Large intestine (tissue), 12 donors: ENCODE measurements at places on chromosomes 3 and 15. TPM values are rescaled to one million over a fixed set of nuclear protein-coding genes. Genes with fewer than 3 reads are reported as not detected.
A peak's percentile ranks its signal among the peaks of the same experiment; 100 is the strongest.

Gene CPNE4
- 2.9 TPM for polyA plus RNA-seq

Gene NR1I2
- 89.1 TPM for polyA plus RNA-seq

Gene SKIC8
- polyA plus RNA-seq: 65.9 TPM

Gene ZKSCAN7
- 8.4 TPM for polyA plus RNA-seq

Gene ST3GAL6
- polyA plus RNA-seq: 7.7 TPM

Gene CCR3
- polyA plus RNA-seq: 0.15 TPM

Gene ISLR
- 24.8 TPM for polyA plus RNA-seq

Gene ABI3BP
- 75.9 TPM for polyA plus RNA-seq

Gene HYAL1
- 2.1 TPM for polyA plus RNA-seq

DNA sequence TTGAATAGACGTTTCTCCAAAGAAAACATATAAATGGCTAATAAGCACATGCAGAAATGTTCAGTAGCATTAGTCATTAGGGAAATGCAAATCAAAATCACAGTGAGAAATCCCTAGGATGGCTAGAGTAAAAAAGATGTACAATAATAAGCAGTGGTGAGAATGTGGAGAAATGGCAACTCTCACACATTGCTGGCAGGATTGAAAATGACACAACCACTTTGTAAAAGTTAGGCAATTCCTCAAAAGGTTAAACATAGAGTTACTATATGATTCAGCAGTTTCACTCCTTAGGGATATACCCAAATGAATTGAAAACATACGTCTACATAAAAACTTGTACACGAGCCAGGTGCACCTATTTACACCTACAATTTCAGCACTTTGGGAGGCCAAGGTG lies 108.7 kb downstream of the ITPR1 start:
- no peak for DNase-seq

GRCh38 chr15:29864501-29864900 lies 42.2 kb upstream of the TJP1 start:
- DNase-seq: no peak

DNA sequence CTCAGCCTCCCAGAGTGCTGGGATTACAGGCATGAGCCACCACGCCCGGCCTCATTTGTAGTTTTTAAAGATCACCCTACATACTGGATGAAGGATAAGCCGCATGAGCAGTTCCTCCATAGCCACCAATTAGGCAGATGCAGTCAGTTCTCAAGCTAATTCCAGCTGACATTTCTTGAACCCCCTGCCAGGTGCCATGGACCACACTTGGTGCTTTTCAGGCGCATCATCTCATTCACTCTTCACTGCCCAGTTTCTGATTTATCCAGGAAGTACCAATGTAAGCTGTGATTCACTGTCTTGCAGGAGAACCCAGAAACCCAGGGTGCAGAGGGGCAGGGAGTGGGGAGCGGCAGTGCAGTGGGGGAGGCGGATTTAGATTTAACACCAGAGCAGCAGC lies 56.5 kb upstream of the RASA2 start:
- DNase-seq: no peak

GRCh38 chr15:57442335-57442734 lies 66.0 kb downstream of the CGNL1 start:
- no peak for DNase-seq

DNA sequence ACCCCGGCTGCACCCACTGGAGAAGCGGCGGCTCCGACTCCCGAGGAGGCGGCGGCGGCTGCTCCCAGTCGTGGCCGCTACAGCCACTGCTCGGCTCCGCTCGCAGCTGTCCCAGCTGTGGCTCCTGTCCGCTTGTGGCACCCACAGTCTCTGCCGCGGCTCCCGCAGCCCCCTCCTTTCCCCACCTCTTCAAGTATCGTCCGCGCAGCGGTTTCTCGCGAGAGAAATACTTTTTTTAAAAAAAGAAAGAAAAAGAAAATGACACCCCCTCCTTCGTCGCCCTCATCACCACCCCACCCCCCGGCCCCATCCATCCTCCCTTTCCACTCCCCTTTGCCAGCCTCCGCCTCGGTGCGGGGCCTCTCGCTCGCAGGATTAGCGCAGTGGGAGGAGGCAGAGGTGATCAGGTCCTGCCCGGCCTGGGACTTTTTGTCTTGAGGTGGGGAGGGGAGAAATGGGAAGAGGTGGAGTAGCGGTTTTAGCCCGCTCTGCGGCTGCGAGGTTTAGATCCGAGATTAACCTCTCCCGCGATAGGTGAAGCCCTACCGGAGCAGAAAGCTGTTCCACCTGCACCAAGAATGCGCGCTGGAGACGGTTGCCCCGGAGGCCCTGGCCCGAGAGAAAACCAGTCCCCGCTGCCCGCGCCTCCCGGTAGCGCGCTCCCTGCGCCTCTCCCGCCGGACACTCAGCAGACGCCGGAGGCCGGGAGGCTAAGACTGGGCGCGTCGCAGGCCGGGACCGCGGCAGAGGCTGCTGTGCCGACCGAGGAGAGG lies at the start of gene FBN1:
TSS of gene FBN1 (minus strand) at position 152 of the 773 bp plus-strand sequence. CDS start 940 bp downstream, outside the sequence.
- peak; percentile 66 for DNase-seq

DNA sequence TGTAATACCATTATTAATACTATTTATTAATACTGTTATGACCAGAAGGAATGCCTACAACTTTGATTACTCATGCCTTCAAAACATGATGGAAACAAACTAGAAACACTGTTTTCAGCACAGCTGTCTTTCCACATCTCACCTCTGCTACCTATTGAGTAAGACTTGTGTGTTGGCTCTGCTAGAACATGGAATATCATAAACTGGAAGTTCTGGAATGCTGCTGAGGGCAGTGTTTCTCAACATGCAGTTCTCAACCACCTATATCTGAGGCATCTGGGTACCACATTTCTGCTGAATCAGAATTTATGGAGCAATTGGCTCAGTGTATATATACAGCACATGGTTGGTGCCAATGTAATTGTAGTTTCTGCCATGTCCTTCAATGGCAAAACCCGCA lies 392.1 kb downstream of the TUSC7 start:
- DNase-seq: peak; percentile 20

DNA sequence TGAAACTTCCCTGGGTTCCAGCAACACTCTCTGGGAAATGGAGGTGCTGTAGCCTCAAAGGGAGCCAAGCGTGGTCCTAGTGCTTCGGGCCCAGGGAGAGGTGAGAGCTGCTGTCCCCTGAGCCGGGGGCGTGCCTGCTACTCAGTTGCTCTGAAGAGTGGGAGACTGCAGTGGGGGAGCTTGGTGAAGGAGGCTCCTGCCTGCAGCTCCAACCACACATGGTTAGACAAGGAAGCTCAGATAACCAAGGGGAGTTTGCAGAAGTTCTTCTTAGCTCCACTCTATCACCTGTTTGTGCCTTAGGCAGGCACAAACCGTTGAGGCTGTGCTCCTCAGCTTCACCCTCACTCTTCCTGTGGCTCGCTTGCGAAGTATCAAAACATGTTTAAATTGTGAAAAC lies 53.6 kb upstream of the TRPM1 start:
- no peak for DNase-seq

GRCh38 chr3:126036056-126036549 lies 47.8 kb downstream of the SLC41A3 start:
- DNase-seq: no peak

GRCh38 chr3:155404486-155404885 lies 111.0 kb upstream of the STRIT1 start:
- peak; percentile 21 for DNase-seq

DNA sequence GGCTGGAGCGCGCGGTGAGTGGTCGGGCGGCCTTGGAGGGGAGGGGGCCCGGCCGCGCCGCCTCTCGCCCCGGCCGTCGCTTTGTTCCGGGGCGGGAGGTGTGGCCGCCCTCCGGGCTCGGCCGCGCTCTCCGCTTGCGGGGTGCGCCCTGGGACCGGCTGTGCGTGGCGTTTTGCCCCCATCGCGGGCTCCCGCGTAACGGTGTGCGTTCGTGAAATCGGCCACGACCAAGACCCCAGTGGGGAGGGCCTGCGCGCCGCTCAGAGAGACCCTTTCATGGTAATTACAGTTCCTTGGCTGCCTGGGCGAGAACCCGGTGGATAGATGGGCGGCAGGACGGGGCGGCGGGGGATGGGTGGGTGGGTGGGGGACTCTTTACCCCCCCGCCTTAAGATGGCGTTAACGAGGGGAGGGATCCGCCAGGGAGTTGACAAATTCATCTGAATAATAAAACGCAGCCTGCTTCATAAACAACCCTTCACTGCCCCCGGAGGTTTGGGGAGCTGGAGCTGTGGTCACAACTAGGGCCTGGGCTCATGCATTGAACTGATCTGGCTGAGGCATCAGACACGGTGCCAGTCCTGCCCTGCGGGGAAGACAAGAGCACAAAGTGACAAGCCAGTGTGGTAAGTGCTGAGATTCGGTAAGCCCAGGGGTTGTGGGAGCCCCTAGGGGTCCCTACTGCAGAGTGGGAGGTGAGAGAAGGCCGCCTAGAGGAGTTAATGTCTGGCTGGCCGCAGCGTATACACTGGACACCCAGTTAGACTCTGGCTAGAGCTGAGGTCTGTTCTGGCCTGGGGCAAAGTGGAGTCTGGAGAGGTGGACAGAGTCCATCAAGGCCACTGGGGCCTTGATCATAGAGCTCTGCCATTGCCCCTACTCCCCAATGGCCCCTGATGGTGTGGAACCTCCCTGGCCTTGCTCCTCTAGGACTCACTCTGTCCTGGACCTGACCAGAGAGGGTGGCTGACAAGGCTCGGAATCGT lies 668 bp downstream of the MRAS start:
- no peak for DNase-seq

GRCh38 chr15:91183596-91183995 lies 83.5 kb downstream of the SV2B start:
- DNase-seq: no peak

- DNase-seq: no peak
These were observed 99.9 kb downstream of the CD200R1L start for GRCh38 chr3:112746675-112747280.

GRCh38 chr3:37287776-37288175 lies 113.4 kb upstream of the LRRFIP2 start:
- no peak for DNase-seq

GRCh38 chr15:56939257-56939656 lies 20.8 kb downstream of the TCF12 start:
- DNase-seq: no peak

- peak; percentile 79 for DNase-seq
These were observed at the start of gene ALDH1L1 for GRCh38 chr3:126180477-126181397. ALDH1L1 (minus strand) TSS chr3:126180586; CDS start chr3:126160979, 19,607 bp downstream.

DNA sequence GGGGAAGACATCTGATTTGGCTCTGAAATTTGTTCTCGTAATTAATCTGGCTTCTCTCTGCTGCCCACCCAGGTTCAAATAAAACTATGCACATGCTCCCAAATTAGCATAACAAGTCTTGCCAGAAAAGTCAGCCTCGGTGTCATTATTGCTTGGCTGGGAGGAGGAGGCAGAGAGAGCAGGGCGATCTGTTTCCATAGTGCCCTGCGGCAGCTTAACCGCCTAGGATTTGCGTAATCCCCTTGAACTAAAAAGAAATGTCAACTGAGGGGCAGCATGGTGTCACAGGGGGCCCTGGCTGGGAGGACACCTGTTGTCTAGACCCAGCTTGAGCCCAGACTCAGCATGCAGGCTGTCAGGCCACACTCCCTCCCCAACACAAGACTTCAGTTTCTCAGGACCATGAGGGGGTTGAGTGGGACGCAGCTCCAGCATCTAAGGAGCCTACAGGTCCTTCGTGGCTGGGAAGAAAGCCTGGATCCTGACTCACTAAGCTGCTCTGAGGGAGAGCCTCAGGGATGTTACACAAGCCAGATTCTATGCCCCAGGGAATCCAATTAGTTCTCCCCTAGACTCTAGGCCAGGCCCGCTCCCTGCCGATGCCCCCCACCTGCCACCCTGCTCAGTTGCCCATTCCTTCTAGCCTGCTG lies 17.3 kb downstream of the MRPS11 start:
- no peak for DNase-seq

DNA sequence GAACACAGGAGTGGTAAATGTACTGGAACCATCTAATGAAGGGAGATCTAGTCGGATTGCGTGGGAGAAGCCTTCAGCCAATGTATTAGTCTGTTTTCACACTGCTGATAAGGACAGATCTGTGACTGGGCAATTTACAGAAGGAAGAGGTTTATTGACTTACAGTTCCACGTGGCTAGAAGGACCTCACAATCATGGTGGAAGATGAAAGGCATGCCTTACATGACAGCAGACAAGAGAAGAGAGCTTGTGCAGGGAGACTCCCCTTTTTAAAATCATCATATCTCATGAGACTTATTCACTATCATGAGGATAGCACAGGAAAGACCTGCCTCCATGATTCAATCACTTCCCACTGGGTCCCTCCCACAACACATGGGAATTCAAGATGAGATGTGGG lies 17.0 kb downstream of the HRG start:
- peak; percentile 23 for DNase-seq

DNA sequence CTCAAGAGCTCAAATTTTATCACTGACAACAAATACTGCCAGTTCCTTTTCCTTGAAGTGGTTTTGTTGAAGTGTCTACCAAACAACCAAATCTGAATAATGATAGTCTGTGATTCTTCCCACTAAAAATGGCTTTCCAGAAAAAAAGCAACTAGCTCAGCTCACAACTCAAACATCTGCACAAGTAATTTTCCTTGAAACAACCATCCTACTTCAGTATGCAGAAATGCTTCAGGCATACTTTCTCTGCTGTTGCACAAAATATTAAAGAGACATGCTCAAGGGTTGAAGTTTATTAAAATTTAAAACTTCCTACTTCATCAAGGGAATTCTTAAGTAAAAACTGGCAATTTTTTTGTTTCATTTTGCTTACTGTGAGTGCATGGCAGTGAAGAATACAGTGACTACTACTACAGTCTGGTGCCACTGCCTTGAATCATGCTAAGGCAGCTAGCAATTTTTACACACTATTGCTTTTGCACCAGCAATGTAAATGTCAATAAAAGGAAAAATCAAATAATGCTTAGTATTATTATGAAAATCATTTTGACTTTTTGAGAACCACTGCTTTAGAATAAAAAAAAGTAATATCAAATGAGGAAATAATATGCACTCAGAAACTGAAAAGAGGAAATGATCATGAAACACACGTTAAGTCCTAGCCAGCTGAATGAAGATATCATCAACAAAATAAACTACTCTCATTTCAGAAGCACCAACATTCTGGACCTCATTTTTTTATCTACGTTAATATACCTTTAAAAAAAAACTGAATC lies 33.6 kb downstream of the VPS13C start:
- DNase-seq: no peak

DNA sequence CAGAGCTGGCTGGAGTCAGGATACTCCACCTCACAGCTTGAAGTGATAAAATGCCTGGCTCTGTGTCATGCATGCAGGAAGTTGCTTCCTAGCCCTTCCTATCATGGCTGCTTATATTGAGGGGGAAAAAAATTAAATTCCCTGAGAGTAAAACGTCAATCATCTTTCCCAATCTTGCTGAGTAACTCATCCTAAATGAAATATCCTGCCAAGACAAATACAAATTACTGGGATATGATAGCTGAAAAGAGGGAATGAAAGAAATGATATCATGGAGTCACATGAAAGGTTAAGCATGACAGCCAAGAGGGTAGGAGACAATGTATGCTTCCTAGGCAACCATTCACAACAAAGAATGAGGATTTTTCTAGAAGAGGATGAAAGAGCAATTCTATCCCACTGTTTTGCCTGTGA lies 110.6 kb downstream of the ABI3BP start:
- no peak for DNase-seq

GRCh38 chr3:124395584-124396338 lies 334.5 kb upstream of the UMPS start:
- DNase-seq: peak; percentile 75
